ENCODE measurements at places on chromosomes 5 and 9.

DNA sequence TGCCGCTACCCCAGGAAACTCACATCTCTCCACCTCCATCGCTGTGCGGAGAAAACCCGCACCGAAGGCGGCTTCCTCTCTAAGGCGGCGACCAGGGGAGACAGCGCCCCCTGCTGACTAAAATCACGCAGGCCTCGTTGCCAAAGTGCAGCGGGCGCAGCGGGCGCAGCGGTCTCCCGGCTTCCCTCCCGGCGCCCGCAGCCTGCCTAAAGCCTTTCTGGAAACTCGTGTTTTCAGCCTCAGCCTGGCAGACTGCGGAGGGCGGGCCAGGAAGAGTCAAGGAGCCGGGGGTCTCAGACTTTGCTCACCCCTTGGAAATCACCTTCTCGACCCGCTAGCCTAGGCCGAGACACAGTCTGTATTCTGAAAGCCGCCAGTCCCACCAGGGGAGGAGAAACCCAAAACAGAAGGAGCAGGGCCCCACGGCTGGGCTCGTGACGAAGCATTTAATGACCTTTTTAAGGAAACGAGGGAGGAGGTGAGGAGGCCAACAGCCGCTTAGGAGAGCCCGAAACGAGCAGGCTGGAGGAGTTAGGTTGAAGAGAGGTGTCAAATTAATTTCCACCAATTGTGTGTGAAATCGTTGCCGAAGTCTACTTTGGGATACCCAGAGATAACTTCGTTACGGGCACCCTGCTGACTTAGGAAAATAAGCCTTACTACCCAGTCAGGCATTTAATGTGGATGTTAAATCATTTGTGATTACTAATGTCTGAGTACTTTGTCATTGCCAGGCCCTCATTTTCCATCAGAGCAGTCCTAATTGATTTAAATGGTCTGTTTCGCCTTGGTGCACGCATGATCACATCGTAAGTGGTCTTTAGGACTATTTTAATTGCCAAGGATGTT lies 7.3 kb upstream of the FOXB2 start:
- DNase-seq, result peak; percentile 64

DNA sequence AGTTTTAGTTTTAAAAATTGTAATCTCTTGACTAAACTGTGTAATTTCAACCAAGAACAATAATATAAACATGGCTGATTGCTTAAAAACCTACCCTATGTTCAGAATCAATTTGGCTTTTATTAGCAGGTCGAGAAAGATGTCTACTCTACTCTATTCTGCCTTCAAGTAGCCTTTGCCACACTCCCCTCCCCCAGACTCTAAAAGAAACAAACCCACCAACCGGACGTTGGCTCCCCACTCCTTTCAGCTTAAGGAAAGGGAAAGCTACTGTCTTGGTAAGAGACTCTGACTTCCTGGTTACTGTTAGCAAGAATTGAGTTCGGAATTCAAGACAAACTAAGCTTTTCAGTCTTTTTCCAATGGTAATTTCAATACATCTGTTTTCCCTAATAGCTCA lies 46.7 kb downstream of the TNFAIP8 start:
- DNase-seq, result no peak

GRCh38 chr9:2785060-2785950 lies 58.6 kb downstream of the PUM3 start:
- DNase-seq, result no peak

GRCh38 chr5:174134545-174134944 lies 89.0 kb downstream of the NSG2 start:
- DNase-seq, result no peak

DNA sequence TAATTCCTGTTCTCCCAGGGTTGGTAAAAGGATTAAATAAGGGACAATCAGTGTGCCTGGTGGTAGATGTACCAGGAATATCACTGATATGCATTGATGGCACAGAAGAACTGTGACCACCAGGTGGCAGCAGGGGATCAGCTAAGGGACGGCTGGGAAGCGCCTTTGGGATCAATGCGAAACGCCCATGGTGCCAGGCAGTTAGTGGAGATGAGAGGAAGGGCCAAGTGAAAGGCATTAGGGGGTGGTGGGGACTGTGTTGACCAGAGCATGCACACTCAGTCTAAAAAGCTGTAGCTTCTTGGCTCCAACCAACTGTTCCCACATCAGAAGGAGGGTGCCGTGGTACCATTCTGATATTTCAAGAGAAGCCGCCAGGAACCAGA lies 55.6 kb downstream of the ARHGEF37 start:
- DNase-seq, result peak; percentile 72

GRCh38 chr9:136394312-136395019 lies 5.5 kb downstream of the SNAPC4 start:
- no peak for DNase-seq

DNA sequence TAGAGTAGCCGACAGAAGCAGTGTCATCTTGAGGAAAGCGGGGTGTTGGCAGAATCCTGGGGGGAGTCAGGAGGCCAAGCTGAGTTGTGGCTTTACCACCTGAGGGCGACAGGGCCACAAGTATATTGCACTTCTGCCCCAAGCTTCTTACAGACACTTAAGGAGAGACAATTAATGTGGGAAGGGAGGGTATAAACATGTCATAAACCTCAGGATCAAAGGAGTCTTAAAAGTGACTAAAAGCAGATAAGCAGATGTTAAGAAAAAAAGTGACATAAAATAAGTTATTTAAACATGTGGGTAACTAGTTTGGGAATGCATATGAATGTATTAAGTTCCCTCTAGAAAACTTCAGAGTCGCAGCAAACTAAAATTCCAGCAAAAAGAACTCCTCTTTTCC lies 63.9 kb downstream of the ERAP1 start:
- DNase-seq, result no peak

DNA sequence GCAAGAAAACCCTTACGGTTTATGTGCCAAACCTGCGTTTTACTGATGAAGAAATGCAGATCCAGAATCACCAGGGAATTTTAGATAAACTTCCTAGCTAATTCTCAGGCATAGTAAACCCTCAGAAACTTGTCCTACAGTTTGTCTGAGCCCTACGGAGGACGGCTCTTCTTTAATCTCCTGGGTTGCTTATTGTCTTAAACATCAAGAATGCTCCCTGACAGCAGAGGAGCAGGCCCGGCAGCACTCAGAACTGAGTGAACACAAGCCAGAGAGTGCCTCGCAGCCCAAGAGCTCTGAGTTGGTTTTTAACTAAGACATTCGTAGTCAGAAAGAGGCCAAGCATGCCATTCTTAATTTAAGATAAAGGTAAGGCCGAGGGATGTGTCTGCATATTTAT lies 114.7 kb upstream of the ERCC6L2 start:
- no peak for DNase-seq

DNA sequence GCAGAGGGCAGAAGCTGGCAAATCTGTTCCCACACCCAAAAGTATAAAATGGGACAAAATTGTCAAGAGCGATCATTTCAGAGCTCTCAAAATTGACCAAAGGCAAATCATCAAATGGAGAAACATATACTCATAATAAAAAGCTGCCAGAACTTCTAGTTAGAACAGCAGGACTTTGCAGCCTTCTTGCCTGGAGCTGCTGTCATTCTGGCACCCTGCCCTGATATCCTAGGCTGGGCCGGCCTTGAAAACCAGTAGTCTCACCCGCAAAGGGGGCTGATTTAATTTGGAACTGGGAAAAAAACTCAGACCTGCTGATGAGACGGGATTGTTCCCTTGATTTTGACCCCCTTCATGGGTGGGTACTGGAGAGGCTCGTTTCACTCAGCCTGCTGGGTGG lies 18.5 kb downstream of the OR2V1 start:
- no peak for DNase-seq

DNA sequence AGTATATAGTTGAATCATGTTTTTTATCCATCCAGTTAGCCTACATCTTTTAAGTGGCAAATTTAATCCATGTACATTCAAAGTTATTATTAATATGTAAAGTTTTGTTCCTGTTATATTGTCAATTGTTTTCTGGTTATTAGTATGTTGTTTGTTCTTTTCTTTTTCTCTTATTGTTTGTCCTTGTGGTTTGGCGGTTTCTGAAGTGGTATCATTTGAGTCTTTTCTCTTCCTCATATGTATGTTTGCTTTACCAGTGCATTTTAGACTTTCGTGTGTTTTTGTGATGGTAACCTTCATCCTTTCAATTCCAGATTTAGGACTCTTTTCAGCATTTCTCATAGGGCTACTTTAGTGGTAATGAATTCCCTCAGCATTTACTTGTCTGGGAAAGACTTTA lies 130.4 kb upstream of the RFX3 start:
- DNase-seq, result no peak

- DNase-seq, result no peak
Observed at GRCh38 chr5:40226906-40227305, 452.8 kb upstream of the PTGER4 start.

DNA sequence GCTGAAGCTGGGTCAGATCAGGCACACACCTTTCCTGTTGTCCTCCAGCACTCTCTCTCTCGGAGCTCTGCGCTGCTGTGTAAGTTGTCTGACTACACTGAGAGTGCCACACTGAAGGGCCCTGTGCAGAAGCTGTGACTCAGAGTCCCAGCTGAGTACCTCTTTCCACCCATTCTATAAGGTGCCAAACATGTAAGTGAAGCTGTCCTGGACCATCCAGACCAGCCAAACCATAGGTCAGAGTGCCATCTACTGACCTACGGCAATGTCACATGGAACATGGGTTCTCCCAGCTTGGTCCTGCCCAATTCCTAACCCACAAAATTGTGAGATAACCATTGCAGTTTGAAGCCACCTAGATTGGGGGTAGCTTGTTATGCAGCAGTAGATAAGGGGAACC lies 68.2 kb downstream of the ADCY2 start:
- DNase-seq, result no peak

Measured in lung microvascular endothelial cell (primary cell).